ENCODE measurements at places on chromosomes 13 and 19.

GRCh38 chr13:65034266-65034665 lies 2195.9 kb downstream of the PCDH9 start:
- DNase-seq, result no peak

- DNase-seq, result no peak
Measured at GRCh38 chr13:34078334-34078999, 260.5 kb downstream of the RFC3 start.

- no peak for DNase-seq
Measured at GRCh38 chr19:10219678-10220077, 11.5 kb downstream of the S1PR2 start.

- no peak for DNase-seq
Measured at GRCh38 chr13:113495494-113496210, 5.1 kb upstream of the DCUN1D2 start.

- DNase-seq, result no peak
Measured at GRCh38 chr19:17259118-17259780, 5.3 kb downstream of the USHBP1 start.

DNA sequence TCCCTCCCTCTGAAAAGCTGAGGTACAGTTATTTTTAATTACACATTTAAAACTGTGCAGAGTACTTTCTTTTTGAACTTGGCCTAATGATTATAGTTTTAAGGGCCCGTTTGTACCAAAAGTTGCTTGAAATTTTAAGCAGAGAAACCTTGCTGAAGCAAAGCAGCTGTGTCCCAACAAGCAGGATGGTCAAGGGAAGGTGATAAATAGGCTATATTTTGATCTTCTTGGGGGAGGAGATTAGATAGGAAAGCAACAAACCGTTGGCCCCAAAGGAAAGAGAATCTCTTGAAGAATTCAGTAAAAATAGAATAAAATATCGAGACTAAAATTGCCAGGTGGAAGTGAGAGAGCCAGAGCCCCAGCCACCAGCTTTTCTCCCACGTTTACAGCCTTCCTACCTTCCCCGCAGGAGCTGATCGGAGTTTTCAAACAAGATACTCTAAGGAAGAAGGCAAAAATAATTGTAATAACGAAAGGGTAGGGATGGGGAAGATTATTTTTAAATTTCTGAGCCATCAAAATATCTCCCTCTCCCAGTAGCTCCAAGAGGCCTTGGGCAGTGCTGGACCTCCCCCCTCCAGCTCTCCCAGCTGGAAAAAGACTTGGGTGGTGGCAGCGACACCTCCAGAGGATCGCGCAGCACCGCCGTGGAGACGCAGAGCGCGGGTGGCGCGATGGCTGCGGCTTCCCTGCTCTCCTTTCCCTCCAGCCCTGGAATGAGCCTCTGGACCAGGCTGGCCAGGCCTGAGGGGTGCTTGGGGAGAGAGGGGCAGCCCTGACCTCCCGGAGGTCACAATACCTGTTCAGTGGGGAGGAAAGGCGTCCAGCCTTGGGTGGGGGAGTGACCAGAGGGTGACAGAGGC lies 5.8 kb downstream of the ZIC2 start:
- no peak for DNase-seq

- DNase-seq, result no peak
Measured at GRCh38 chr13:35720690-35721554, 244.4 kb upstream of the MAB21L1 start.

DNA sequence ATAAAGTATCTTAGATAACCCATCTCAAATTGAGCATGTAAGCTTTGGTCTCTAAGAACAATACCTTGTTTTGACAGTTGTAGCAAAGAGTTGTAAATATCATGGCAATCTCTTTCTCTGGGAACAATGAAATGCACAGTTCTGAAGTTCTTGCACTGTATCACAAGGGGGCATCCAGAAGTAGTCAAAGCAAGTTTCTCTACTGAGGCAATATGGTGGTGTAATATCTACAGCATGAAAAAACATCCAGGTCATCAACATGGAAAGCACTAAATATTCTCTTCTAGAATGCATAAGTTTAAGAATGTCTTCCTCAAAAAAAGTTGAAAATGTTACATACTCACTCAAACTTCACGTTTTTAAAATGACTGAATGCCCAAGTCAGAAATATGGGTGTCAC lies 19.6 kb downstream of the MTMR6 start:
- no peak for DNase-seq

- DNase-seq, result no peak
Measured at GRCh38 chr19:5128251-5128935, 159.5 kb downstream of the KDM4B start.

GRCh38 chr13:111270765-111271698 lies 49.4 kb upstream of the TEX29 start:
- no peak for DNase-seq

- no peak for DNase-seq
Measured at GRCh38 chr13:62294244-62294643, 878.6 kb upstream of the PCDH20 start.

GRCh38 chr13:81577601-81578195 lies 1236.8 kb upstream of the SPRY2 start:
- no peak for DNase-seq

GRCh38 chr13:42926555-42926954 lies 65.5 kb downstream of the EPSTI1 start:
- no peak for DNase-seq

DNA sequence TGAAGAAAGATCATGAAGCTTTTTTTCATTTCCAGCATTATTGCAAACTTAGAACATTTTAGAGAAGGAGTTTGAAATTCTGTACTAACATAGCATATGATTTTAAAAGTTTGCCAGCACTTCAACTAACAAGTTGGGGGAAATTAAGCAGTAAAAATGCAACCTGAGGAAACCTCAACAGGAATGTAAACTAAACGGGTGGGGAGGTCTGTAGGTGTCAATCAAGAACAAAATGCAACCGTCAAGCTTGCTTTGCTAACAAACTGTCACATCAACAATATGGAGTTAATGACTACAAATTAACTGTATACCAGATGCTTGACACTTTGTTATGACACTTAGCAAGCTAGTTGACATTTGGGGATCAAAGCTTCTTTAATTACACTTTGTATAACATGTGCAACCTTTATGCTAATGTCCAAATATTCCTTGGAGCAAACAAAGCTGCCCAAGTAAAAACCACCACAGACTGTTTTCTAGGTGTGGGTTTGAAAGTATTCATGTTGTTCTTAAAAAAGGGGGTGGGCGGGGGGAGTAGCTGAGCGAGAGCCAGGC lies 52.1 kb downstream of the DACH1 start:
- no peak for DNase-seq

DNA sequence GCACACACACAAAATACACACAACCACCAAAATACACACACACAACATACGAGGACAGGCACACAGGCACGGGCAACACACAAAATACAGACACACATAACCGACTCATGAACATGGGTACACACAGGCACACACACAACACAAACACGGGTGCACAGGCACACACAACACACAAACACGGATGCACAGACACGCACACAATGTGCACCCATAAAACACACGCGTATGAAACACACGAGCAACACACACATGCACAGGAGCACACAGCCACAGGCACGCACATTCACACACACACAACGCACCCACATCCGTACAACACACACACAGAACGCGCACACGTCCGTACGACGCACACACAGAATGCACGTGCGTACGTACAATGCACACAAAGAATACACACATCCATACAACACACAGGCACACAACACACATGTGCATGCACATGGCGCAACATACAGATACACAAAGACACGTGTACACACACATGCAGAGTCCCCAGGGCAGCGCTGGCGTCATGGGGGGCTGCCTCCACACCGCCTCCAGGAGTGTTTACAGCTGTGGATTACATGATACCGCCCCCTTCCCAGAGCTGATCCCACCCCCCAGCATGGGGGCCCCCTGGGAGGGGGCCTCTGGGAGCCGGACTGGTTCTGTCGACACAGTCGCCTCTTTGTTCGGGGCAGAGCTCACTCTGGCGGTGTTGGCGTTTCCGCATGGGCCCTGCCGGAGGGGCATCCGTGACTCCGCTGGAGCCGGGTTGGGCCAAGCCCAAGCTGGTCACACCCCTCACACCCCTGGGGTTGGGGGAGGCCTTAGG lies 2.9 kb downstream of the SBNO2 start:
- no peak for DNase-seq

GRCh38 chr13:25616674-25617073 lies 244.9 kb downstream of the ATP8A2 start:
- DNase-seq, result no peak

- DNase-seq, result no peak
Measured at GRCh38 chr19:39152066-39152465, 26.5 kb downstream of the PAK4 start.

DNA sequence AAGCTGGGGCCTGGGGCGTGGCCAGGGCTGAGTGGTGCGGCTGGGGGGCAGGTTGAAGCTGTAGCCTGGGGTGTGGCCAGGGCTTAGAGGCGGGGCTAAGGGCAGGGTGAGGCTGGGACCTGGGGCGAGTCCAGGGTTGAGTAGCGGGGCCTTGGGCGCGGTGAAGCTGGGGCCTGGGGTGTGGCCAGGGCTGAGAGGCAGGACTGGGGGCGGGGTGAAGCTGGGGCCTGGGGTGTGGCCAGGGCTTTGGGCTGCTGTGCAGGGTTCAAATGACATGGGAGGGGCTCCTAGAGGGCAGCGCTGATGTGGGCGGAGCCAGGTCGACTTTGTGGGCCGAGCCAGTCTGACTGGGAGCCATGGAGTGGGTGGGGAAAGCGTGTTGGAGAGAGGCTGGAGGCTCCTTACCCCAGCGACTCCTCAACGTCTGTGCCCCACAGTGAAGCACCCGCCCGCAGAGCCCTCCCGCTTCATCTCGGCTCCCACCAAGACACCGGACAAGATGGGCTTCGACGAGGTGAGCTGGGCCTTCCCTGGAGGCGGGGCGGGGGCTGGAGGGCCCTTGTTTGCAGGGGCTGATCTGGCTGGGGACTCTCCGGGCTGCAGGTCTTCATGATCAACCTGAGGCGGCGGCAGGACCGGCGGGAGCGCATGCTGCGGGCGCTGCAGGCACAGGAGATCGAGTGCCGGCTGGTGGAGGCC lies 21.5 kb downstream of the COLGALT1 start:
- DNase-seq, result no peak

- no peak for DNase-seq
Measured at GRCh38 chr13:49540552-49540951, 44.8 kb downstream of the PHF11 start.

DNA sequence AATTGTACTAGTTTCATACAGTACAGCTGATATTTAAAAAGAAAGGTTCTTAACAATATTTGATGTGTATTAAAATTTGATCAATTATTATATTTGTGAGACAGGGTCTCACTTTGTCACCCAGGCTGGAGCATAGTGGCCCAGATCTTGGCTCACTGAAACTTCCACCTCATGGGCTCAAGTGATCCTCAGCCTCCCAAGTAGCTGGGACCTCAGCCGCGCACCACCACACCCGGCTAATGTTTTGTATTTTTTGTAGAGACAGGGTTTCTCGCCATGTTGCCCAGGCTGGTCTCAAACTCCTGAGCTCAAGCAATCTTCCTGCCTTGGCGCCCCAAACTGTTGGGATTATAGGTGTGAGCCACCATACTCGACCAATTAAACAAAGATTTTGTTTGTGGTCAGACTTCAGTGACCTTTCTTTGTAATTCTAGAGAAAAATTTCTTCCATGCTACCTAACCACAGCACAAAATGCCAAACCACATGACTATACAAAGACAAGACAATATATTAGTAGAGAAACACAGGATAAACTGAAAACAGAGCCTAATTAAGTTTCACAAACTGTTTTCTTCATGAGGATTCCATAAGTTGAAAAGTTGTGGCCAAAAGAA lies 59.6 kb downstream of the RBM26 start:
- DNase-seq, result no peak

- no peak for DNase-seq
Measured at GRCh38 chr19:38135150-38135998, 88.6 kb downstream of the DPF1 start.

DNA sequence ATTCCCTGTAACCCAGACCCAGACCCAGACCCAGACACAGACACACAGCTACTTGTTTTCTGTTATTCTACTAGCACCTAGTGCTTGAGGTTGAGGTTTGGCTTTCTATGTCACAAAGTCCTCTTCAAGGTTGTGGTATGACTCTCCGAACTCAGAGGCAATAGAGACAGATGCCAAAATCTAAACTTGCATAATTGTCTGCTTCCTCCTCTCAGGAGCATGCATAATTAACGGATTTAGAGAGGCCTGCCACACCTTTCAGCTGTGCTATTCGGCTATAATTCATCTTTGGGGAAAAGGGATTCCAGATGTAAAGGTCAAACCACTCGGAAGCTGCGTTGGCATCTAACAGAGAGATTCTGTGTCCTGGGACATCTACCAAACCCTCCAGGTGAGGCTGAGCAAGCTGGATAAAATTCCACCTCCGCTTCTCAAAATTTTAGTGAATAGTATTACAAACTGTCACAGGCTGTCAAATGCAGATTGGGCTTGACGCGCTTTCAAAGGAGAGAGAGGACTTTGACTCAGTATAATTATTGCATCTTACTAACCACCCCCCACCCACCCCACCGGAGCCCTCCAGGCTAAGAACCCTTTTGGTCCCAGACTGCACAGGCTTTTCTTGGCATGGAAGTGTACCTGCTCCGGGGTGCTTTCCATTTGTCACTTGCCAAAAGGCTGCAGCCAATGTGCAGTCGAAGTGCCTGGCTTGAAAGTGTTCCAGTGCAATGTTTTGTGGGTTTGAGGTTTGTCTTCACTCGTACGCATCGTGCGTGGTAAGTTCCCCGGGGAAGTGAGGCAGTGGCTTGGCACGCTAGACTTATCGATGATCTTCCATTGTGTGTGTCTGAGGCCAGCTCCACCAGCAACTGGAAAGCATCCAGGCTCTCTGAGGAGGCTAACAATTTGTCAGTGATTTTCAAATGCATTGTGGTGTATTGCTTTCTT lies 194.1 kb downstream of the TDRD3 start:
- DNase-seq, result no peak

DNA sequence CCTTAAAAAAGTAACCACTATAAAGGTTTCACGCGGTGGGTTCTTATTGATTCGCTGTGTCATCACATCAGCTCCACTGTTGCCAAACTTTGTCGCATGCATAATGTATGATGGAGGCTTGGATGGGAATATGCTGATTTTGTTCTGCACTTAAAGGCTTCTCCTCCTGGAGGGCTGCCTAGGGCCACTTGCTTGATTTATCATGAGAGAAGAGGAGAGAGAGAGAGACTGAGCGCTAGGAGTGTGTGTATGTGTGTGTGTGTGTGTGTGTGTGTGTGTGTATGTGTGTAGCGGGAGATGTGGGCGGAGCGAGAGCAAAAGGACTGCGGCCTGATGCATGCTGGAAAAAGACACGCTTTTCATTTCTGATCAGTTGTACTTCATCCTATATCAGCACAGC lies 30.6 kb downstream of the FGF9 start:
- no peak for DNase-seq

- DNase-seq, result no peak
Measured at GRCh38 chr13:72842991-72843390, 61.1 kb downstream of the PIBF1 start.
